Right lung (tissue), 10 donors: ENCODE measurements at places on chromosomes 13 and 19. TPM values are rescaled to one million over a fixed set of nuclear protein-coding genes. Genes with fewer than 3 reads are reported as not detected.

DNA sequence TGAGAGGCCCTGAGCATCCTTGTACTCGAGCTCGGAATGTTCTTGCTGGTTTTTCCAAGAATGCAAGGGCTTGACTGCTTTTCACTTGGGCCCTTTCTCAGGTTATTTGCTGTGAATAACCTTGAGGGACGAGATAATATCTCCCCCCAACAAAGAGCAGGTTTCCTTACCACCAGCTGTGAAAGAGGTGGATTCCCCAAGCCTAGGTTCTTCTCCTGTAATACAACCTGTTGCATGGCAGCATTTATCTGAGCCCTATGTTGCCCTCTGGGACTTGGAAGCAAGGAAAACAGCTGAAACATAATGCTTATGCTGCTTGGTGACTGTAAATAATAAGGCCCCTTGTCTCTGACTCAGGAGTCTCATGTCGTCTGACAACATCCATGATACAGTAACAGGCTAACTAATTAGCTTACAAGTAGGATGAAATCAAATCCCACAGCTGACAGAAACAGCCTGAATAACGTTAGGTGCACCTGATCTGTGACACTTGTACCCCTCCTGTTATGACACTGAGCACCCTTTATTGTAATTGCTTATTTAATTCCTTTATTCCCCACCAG, 43.6 kb upstream of the RCBTB2 start:
- no peak for DNase-seq

The ZNF69 gene
- 17.6 TPM for polyA plus RNA-seq

The ONECUT3 gene
- polyA plus RNA-seq = 0.05 TPM

DNA sequence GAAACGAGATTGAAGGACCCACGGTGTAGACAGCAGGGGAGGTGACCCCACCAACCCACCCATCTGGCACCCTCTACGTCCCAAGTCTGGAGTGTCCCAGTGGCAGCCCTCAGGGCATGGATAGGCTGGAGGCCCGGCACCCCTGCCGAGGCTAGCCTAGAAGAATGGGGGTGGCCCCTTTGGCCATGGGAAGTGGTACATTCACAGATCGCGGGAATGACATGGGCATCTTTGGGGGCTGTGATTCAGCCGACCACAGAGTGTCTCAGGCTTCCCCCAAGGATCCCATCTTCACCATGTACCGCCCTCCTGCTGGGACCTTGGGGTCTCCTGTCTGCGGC, 11.3 kb upstream of the MKNK2 start:
- DNase-seq = no peak

DNA sequence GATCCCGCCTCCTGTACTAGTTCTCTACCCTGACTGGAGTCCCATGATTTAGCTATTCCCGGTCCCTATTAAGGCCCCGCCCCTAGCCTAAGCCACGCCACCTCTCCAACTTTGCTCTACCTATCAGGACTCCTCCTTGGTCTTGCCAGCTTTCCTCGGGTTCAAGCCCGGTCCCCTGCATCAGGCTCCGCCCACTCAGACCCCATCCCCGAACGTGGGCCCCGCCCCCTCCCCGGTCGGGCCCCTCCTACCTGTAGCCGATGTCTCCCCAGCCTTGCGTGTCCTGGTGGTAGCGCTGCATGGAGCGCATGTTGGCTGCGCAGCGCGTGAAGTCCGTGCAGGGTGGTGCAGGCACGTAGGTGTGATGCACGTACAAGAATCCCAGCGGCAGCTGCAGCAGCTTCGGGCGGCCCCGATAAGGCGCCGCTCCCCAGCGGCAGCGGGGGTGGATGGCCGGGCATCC, 7.3 kb upstream of the RASAL3 start:
- DNase-seq = no peak

DNA sequence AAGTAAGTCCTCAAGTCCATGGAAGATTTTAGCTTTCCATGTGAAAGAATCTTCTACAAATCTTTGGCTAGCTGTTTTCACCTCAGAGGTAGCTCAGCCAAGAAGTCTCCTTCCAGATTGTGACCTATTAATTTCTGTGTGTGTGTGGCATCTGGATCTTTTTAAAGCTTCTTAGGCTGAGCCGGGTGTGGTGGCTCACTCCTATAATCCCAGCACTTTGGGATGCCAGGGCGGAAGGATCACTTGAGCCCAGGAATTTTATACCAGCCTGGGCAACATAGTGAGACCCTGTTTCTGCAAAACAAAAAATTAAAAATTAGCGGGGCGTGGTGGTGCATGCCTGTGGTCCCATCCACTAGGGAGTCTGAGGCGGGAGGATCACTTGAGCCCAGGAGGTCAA, 13.4 kb upstream of the SLC44A2 start:
- DNase-seq = no peak

- no peak for DNase-seq
Observed at GRCh38 chr19:44003461-44004009, 778 bp downstream of the ZNF230 start.

DNA sequence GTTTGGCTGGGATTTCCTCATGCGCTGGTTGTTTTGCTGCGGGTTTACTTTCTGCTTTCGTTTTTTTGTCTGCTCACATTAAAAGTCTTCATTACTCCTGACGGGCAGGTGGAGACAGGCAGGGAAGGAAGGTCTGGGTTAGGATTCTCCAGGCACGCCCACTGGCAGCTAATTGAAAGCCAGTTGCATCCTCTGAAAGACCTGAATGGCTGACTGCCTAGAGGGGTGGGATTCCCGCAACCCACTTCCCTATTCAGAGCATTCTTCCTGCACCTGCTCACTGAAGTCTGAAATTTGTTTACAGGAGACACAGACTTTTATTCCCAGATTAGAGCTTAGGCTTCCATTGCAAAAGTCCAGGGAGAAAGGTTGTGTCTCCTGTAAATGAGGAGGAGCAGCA, 172.0 kb downstream of the UQCRFS1 start:
- no peak for DNase-seq

DNA sequence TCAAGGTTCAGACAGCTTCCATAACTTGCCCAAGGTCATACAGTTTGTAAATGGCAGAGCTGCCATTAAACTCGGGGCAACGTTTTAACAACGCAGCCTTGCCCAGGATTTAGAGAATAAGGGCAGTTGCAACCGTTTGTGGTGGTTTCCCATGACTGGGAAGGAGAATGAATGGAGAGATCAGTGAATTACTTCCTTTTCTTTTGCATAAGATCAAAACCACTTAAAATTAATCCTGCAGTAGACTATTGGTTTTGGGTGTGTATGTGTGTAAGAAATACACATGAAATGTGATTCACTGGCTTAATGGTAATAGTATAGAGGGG, 179.1 kb upstream of the MIR17HG start:
- no peak for DNase-seq

- DNase-seq = no peak
Observed at GRCh38 chr13:27088619-27089018, 83.0 kb downstream of the USP12 start.

GRCh38 chr13:95304453-95304852, 3.2 kb upstream of the ABCC4 start:
- no peak for DNase-seq

The TMEM238 gene
- polyA plus RNA-seq = 0.60 TPM
